GF-D8 (cell line): ENCODE measurements at places on chromosomes 7 and 10.

DNA sequence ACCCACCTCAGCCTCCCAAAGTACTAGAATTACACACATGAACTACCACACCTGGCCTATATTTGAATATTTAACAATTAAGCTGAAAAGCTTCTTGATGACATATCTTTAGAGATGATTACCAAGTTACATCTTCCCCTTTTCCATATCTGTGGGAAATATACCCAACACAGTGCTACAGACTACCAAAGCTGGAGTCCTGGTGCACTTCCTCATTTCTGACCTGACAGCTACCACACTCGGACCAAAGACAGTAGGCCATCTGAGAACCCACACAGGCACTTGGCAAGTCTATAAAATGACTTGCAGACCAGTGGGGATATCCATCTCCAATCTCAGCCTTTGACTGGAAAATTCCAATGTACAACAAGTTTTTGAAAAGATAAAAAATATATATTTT is 270.4 kb upstream of the KLF14 start:
- DNase-seq: peak; percentile 54

GRCh38 chr7:27836536-27836935 is 96.6 kb downstream of the TAX1BP1 start:
- no peak for DNase-seq

DNA sequence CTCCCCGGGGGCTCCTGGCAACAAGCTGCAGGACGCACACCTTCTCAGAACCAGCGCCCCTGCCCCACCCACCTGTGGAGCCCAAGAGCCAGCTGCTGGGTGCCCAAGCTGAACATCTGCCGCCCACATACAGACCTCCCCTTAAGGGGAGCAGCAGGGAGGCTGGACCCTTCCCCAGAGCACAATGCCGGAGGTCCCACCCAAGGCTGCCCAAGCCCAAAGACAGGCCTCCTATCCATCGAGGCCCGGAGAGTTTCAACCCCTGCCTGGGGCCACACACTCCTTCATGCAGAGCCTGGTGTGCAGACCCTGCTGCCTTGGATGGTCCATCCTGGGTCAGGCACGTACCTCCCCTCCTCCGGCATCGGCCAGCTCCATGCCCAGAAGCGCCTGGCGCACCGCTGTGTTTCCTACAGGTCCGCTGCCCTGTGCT is 48.7 kb downstream of the VIPR2 start:
- DNase-seq: no peak

DNA sequence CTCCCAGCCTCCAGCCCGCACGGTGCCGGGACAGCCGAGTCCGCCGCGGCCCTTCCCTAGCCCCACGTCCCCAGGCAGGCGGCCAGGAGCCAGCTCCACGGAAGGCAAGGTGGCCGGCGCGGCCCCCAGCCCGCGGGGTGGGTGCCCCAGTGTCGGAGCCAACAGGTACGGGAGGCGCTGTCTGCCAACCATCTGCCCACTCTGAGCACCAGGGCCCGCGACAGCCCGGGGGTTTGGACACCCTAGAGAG is 75.8 kb downstream of the CALN1 start:
- DNase-seq: no peak

DNA sequence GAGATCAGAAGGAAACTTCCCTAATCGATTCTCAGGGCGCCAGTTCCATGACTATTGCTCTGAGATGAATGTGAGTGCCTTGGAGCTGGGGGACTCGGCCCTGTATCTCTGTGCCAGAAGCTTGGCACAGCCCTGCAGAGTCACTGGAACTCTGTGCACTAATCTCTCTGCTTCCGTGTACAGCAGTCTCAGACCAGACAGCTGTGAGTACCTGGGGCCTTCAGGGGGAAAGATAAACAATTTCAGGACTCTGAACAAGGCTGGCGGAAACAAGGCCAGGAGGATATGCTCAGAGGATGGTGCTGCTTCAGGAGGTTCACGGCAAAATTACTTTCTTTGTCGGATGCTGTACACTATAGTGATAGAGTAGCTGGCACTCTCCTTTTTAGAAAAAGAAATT is 131.7 kb upstream of the PRSS58 start:
- no peak for DNase-seq

DNA sequence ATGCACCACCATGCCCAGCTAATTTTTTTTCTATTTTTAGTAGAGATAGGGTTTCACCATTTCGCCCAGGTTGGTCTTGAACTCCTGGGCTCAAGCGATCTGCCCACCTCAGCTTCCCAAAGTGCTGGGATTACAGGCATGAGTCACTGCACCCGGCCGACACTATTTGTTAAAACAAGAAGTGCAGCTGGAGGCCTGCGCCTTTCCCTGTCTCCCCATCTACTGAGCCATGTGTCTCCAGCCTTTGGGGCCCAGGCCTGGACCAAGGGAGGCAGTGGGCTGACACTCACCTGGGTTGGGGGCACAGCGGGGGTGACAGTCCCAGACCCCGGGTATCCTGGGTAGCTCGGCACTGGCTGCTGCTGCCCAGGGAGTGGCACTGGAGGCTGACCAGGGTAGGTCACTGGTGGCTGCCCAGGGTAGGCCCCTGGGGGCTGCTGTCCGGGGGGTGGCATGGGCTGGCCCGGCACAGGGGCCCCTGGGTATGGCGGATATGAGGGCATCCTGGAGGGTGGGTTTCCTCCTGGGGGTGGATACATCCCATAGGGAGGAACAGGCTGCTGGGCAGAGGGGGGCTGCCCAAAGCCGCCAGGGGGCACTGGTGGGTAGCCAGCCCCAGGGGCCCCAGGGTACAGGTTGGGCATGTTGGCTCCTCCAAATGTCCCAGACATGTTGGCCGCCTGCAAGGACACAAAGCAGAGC is 36.3 kb downstream of the PLAC9 start:
- no peak for DNase-seq

GRCh38 chr10:44863344-44864047 is 47.6 kb upstream of the TMEM72 start:
- DNase-seq: no peak

- no peak for DNase-seq
Observed at GRCh38 chr7:92517631-92518030, 10.7 kb downstream of the PEX1 start.

GRCh38 chr10:62582804-62583208 is 208.6 kb downstream of the ZNF365 start:
- no peak for DNase-seq

DNA sequence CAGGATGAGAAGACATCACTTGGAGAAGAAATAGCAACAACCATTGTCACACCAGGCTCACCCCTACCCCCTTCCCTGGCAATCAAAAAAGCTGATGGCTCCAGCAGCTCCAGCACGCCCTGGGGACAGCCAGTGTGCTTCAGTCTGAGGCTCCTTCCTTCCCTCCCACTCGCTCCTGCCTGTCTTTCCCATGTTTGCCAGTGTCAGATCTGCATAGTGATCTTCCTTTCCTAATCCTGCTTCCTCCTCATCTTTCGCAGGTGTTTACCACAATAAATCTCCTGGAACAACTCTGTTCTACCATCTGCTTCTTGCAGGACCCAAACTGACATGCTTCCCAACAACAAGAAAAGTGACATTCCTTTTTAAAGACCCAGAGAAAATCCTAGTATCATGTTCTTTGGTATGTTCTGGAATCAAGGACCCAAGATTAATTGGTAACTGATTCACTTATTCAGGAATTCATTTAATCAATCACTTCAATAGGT is 57.1 kb downstream of the STEAP1B start:
- DNase-seq: no peak

DNA sequence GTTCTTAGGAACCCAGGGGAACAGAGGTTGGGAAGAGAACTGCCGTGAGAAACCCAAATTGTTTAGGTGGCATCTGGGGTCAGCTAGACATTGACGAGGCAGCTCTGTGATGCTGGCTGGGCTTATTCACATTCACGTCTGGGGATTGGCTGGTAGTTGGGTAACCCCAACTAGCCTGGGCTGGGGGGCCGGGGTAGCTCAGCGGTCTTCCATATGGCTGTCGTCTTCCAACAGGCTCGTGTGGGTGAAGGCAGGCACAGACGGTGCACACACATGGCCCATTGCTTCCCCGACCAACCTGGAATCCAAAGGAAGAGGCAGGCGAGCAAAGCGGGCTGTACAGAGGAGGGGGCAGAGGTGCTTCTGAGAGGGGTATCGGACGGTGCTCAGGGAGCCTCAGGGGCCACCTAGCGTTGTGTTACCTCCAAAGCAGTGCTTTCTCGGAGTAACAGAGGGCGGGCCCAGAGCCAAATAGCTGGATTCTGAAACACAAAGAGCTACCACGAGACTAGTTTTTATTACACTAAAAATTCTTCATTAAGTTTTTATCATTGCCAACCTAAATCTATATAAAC is 34.5 kb downstream of the MKI67 start:
- no peak for DNase-seq

DNA sequence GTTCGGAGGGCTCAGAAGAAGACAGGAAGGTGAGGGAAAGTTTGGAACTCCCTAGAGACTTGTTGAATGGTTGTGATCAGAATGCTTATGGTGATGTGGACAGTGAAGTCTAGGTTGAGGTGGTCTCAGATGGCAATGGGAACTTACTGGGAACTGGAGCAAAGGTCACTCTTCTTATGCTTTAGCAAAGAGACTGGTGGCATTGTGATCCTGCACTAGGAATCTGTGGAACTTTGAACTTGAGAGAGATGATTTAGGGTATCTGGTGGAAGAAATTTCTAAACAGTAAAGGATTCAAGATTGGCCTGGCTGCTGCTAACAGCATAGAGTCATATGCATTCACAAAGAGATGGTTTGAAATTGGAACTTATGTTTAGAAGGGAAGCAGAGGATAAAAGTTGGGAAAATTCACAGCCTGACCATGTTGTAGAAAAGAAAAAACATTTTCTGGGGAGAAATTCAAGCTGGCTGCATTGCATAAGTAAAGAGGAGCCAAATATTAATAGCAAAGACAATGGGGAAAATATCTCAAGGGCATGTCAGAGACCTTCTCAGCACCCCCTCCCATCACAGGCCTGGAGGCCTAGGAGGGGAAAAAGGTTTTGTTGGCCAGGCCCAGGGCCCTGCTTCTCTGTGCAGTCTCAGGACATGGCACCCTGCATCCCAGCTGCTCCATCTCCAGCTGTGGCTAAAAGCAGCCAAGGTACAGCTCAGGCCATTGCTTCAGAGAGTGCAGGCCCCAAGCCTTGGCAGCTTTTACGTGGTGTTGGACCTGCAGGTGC is 26.0 kb upstream of the ARHGAP12 start:
- no peak for DNase-seq

GRCh38 chr10:129210876-129211275 is 256.2 kb upstream of the MGMT start:
- DNase-seq: no peak

GRCh38 chr10:34310234-34310633 is 504.9 kb downstream of the PARD3 start:
- DNase-seq: no peak

DNA sequence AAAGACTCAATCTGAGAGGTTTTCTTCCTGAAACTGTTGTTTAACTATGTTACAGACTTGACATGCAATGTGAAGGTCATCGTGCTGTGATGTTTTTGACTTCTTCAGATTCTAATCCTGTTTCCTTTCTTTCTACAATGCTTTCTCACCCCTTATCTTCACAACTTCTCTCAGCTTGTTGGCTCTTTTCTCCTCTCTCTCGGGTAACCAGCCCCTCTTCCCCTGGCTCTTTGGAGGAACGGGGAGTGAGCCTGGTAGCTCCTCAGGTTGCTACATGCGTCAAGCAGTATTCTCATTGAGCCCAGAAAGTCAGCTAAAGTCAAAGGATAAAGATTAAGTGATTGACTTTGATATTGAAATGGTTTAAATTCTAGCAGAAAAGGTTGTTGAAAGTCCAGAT is 40.1 kb downstream of the SEC23IP start:
- DNase-seq: no peak

GRCh38 chr7:28413011-28413410 is 693 bp downstream of the CREB5 start:
- no peak for DNase-seq

DNA sequence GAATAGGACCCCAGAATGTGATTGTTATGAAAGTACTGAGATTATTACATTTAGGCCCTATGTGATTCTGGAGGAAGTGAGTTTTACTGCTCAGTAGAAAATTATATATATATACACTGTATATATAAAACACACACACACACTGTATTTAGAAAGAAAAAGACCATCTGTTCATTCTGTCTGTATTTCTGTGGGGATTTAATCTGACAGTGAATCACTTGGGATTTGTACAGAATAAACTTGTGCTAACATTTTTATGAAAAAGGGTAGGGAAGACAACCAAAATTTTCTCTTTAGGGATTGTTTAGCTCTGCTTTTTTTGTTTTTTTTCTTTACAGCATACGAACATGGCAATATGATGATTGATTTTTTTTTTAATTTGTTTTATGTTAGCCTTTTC is 142.7 kb downstream of the EXOC4 start:
- no peak for DNase-seq

GRCh38 chr10:130637089-130637676 is 501.0 kb downstream of the GLRX3 start:
- no peak for DNase-seq

DNA sequence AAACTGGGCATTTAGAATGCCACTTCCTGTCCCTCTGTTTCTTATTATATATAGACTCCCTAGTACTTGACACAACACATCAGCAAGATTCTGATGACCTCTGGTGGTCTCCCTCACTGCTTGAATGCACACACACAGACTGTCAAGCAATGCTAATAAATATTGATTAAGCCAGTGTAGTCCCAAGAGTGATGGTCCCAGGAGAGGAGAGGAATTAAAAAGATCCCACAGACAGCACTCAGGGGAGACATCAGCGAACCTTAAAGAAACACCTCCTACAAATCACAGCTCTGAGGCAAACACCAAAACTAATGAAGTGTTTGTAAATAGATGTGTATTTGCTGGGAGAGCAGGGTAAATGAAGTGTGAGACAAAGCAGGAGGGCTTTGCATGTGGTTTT is 1291.2 kb downstream of the XPNPEP1 start:
- no peak for DNase-seq

- no peak for DNase-seq
Observed at GRCh38 chr7:30817371-30817767, 46.2 kb downstream of the MINDY4 start.

- no peak for DNase-seq
Observed at GRCh38 chr10:72020914-72021809, 57.0 kb downstream of the CHST3 start.

GRCh38 chr7:96675548-96675947 is 34.1 kb downstream of the SEM1 start:
- no peak for DNase-seq

DNA sequence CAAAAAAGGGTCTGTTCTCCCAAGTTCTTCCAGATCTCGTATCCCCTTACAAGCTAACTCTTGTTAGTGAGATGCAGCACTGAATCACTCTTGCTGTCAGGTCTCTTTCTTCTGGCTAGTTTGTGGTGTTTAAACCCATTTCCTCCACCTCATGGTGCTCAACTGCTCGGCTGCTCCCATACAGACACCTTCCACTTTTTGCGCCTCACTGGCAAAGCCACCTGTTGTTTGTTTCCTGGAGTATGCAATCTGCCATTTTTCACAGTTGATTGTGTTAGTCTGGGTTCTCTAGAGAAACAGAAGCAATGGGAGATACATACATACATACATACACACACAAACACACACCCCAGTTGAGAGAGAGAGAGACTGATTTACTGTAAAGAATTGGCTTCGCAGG is 124.4 kb upstream of the SP8 start:
- DNase-seq: no peak

GRCh38 chr7:124338861-124339260 is 306.0 kb upstream of the TMEM229A start:
- DNase-seq: no peak
